ENCODE measurements at places on chromosomes 5 and 9. TPM values are rescaled to one million over a fixed set of nuclear protein-coding genes. Genes with fewer than 3 reads are reported as not detected.

SEMA4D gene
- total RNA-seq, result 4.3 TPM

KCNV2 gene
- total RNA-seq, result not detected

TEK gene
- 0.15 TPM for total RNA-seq

DOLK gene
- total RNA-seq, result 40.6 TPM

TGFBI gene
- total RNA-seq, result 1,737 TPM

GPR107 gene
- 25.3 TPM for total RNA-seq

KIF4B gene
- total RNA-seq, result 0.02 TPM

PCDHGB1 gene
- total RNA-seq, result 1.9 TPM

LCN12 gene
- total RNA-seq, result 1.2 TPM

PCDHGB7 gene
- total RNA-seq, result 0.03 TPM

HAPLN1 gene
- total RNA-seq, result not detected

Data from A549 treated with AZD2906 at 1 μM for 4 hours (cell line).